ENCODE measurements at places on chromosomes 3 and 15.

DNA sequence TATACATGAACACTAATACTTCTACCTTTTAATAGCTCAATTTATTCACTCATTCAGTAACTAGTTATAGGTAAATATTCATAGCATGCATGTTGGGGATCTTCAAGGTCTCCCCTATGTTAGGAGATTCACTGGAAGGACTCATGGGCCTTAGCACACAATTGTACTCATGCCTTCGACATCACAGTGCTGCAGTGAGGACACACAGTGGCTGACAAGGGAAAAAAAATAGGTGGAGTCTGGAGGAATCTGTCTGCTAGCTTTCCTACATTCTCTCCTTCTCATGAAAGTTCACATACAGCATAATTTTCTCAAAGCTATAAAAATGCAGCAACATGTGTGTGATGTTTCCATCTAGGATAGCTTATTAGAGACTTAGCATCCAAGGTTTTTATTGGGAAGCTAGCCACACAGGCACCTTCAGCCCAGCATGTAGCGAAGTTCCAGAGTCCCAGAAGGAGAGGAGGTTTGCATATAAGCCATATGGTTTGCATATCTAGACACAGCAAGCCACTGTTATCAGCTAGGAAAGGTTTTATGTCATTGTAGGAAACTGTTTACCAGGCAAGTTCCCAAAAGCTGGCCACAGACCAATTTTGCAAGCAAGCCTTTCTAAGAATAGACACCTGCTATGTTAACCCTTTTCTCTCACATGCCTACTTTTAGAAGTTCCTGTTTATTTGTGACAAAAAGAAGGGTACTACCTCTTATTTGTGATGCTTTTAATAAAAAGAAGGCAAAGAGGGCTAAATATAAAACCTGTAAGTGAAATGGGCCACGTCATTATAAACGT is 46.4 kb downstream of the MORC1 start:
- no peak for DNase-seq

DNA sequence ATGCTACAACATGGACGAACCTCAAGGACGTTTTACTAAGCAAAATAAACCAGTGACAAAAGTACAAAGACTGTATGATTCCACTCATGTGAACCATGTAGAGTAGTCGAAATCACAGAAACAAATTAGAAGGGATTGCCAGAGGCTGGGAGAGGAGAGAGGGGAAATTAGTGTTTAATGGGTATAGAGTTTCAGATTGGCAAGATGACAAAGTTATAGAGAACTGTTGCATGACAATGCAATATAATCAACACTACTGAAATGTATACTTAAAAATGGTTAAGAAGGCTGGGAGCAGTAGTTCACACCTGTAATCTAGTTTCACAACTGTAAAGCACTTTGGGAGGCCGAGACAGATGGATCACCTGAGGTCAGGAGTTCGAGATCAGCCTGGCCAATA is 36.9 kb downstream of the PLS1 start:
- no peak for DNase-seq

DNA sequence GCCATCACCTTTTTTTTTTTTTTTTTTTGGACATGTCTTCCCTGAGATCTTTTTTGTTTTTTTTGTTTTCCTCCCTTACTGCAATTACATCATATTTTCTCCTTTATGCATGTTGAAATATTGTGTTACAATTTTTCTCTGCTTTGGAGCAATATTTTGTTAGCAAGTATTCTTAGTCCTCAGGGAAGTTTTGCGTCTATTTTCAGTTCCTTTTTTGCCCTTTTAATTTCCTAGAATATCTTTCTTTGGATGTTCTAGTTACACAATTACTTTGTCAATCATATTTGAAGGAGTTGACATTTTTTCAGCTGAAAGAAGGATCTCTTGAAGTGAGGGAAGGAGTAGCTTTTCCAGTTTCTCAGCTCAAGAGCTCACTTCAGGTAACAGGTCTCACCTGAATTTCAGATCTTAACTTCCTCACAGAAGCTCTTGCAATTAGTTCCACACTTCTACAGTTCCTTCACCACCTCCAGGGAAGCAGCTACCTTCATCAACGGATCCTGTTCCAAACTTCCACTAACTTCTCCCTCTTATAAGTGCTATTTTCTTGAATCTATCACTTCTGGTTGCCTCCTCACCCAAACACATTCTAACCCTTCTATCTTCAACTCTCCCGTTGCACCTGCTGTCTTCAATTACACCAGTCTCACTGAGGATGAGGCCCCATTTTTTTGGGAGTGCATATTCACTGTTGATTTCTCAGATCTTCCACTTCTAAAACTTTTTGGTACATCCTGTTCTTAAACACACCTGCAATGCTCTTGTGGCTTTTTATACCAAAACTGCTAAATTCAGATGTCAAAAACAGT is 57.8 kb upstream of the CPOX start:
- DNase-seq: no peak

DNA sequence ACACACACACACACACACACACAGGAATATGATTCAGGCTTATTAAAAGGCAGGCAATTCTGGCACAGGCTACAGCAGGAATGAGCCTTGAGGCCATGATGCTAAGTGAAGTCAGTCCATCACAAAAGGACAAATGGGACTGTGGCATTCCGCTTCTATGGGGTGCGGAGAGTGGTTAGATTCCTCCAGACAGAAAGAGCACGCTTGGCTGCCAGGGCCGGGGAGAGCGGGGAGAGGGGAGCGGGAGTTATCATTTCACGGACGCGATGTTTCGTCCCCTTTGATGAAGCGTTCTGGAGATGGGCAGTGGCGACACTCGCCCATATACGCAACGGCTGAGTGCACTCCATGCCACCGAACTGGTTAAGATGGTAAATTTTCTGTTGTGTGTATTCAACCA is 58.5 kb upstream of the FAM174B start:
- peak; percentile 59 for DNase-seq

- DNase-seq: no peak
Observed at GRCh38 chr15:84598993-84599392, 1.8 kb upstream of the ZSCAN2 start.

- no peak for DNase-seq
Observed at GRCh38 chr3:127222163-127222562, 29.2 kb downstream of the PRR23E start.

DNA sequence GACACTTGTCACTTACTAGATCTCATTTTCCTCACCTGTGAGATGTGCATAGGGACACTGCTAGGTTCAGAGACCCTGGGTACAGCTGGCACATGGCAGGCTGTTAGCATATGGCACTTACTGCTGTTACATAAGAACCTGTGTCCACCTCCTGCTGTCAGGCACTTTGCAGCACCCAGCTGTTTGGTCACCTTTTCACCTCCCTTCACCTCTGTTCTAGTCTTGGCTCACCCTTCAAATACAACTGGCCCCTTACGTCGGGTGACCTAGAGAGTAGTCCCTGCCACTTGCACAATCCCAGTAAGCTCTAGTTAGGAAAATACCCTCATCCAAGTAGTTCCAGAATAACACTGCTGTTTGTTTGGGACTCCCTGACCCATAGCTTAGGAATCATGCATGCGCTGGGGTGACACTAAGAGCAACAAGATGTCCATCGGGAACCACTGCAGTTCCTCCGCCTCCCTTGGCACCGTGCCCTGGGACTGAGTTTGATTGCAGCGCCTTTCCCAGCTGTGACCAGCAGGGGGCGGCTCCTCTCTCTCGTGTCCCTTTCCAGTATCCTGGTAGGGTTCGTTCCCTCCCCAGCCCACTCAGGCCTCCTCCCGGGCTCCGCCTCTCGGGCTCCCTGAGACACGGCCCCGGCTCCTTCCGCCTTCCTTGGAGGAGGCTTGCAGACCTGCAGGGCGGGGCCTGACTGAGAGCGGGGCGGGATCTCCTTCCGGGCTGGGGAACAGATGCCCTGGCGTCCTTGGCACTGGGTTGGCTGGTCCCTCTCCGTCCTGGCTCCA is 78.6 kb downstream of the ABHD5 start:
- DNase-seq: peak; percentile 99

GRCh38 chr3:144381607-144382006 is 410.0 kb downstream of the DIPK2A start:
- DNase-seq: no peak

DNA sequence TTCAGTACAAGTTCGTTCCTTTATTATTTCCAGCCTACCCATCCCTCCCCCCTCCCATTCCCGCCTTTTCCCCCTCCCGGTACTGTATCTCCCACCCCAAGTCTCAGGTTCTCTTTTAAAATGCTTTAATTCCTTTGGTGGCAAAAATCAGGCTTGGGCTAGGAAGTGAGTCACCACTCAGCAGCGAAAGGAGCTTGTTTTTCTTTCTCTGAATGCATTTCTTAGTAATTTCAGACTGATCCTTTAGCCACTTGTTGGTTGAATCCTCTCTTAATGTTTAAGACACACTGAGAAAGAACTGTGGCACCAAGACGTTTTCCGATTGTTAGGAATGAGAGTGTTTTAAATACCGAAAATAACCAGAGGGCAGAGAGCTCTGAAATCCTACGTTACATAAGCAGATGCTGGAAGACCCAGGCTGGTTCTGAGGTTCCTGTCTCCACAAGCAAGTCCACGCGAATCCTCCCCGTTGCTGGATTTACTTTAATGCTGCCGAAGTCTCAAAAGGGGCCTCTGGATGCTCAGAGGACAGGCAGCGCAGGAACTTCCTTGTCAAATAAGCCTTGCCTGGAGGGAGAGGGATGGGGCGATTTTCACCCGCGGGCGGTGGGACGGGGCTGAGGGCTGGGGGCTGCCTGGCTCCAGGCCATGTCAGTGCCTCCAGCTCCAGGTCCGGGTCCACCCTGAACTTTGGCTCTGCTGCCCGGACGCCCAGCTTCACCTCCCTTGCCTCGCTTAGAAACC is 854 bp upstream of the COL8A1 start:
- DNase-seq: no peak

DNA sequence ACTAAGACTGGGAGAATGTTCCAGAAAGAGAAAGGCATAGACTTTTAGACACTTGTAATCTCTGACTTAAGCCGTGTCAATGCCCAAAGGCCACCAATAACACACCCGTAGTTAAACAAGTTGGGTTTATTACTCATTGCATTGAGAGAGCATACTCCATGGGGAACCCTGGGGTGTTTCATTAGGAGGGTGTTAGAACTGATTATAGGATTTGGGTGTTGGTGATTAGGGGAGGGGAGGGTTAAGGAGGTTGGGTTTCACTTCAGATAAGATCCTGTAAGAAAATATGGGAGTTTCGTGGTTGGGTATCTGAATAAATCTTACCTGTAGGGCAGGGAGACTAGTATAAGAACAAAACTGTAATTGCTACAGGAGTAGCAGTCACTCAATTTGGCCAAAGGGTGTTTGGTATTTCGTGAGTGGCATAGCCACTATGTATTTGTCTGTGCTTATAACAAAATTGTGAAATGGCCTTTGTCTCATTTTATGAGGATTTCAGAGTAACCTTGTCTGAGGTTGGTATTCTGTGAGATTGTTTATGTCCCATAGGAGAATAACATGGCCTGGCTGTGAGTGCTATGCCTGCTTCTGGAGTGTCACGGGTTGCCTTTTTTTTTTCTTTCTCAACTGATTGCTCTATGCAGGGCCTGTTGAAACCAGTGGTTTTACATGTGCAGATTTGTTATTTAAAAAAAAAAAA is 2.9 kb downstream of the HACD3 start:
- DNase-seq: no peak

- DNase-seq: no peak
Observed at GRCh38 chr15:38714309-38715072, 149.9 kb upstream of the RASGRP1 start.

DNA sequence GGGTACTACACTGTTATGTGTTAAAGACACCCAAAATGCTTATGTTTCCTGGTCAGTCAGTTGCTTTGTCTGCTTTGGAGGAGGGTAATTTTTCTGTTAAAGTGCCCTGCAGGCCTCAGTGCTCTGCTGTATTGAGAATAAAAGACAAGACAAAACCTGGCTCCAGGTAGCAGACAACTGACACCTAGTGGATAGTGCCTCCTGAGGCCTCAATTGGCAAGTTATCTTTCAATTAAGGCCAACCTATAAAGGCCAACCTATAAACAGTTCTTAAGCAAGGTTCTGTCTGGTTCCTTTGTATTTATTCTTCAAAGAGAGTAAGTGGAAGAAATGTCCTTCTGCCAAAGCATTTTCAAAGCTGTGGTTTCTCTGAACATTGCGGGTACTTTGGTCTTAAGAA is 773.8 kb downstream of the MECOM start:
- no peak for DNase-seq

DNA sequence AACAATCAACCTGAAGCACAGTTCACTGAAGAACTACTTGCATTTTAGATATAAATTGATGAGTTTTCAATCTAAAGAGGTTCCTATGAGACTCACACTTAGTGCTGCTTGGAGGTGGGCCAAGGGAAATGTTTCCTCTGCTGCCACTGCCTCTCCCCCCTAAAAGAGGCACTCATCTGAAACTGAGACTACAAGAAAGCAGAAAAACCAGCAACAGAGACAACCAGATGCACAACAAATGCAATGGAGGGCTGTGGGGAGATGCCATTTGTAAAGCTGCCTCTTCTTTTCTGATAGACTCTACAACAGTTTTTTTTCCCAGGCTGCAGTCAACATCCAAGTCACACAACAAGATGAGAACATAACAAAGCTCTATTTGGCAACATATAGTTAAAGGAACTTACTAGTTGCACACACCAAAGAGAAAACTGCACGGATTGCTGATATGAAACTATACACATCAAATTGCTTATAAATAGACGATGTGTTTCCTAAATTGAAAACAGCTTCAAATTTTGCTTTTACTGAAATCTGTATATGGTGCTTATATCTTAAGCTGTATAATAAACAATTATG is 11.0 kb downstream of the TSPAN3 start:
- DNase-seq: no peak

GRCh38 chr3:167001374-167001773 is 378.7 kb downstream of the ZBBX start:
- DNase-seq: no peak

- no peak for DNase-seq
Observed at GRCh38 chr3:43162230-43163084, 56.6 kb upstream of the POMGNT2 start.

DNA sequence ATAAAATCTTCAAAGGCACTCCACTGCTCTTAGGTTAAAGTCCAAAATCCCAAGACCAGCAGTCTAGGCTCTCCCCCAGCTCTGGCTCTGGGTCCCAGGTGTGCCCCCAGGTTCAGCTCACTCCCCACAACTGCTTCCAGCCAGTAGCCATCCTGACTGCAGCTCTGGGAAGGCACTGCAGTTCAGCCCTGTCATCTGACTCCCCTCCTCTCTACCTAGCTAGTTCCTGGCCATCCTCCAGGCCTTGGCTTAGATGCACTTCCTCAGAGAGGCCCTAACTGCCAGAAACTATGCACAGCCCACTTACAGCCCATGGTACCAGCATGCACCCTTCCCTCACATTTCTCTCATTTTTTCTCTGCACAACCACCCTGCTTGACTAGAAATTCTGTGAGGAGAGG is 25.5 kb downstream of the TBC1D2B start:
- DNase-seq: no peak

DNA sequence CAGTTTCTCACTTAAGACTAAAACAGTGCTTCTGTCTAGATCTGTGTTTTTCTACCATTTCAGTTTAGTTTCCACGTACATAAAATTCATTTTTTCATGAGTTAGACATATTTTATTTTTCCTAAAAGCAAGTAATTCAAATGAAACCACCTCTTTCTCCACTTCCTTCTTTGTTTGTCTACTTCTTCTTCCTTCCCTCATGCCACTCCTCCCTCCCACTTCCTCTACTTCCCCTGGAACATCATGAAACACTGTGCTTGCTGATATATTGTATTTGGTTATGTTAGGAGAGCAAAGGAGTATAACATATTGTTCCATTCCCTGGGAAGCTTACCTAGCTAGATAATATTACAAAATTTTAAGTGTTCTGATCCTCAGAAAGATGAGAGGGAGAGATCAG is 36.7 kb upstream of the GOLGA8B start:
- no peak for DNase-seq
